ENCODE measurements at places on chromosomes 1 and 21. TPM values are rescaled to one million over a fixed set of nuclear protein-coding genes. Genes with fewer than 3 reads are reported as not detected.

DNA sequence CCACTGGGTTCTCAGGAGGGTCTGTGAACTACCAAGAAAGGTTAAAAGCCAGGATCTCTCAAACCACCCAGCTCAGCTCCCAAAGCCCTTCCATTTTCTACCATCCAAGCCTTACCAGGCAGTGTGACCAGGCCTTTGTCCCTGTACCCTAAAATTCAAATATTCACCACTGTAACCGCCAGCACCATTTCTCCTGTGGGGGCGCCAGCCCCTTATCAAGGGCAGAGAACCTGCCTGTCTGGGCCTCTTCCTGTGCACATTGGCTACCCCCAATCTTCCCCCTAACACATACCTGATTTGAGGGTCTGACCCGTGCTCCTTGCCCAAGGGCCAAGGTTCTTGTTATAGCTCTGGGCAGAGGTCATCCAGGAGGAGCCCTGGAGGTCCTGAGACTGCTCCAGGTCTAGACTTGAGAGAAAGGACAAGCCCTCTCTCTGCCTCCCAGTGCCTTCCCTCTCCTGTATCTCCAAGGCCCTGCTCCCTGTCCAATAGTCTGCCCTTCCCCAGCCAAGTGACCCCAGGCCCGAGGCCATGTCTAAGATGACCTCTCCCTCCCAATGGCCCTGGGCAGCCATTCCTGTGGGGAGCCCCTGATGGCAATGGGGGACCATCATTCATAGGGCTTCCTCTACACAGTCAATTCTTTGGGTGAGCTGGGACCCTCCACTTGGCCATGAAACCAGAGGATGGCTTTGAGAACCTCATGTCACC lies 78.5 kb downstream of the FHAD1 start:
- peaks cover 58% of the 10 kb centered on the region for H3K4me1 ChIP-seq
- H3K36me3 ChIP-seq: no peaks in the 10 kb centered on the region
- no peak for DNase-seq
- H3K27ac ChIP-seq: no peak overlapping the region

The CD1E gene
- not detected for polyA plus RNA-seq

The UBE2U gene
- polyA plus RNA-seq: not detected

The ICOSLG gene
- 2.8 TPM for polyA plus RNA-seq

- H3K4me1 ChIP-seq: no peaks in the 10 kb centered on the region
- no peak for DNase-seq
- H3K36me3 ChIP-seq: no peaks in the 10 kb centered on the region
Measured at GRCh38 chr1:221923929-221924598, 182.2 kb upstream of the DUSP10 start.

Measured in stomach (tissue), 19 donors.